ENCODE measurements at places on chromosomes 11 and 22.

DNA sequence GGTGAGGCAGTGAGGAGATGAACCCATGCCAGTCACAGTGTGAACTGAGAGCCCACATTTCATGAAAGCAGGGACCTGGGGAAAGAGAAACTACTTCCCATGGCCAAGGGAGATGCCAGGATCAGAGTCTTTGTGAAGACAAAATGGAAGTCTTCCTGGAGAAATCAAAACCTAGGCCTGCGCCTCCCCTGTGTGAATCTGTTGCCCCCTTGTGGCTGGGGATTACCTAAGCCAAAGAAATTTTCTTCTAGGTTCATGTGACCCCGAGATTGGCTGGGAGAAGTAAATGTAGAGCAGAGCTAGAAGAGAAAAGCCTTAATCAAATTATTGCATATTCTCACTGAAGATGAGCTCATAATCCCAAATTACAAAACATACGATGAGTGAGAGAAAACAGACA, 1075.3 kb downstream of the TBC1D22A start:
- DNase-seq: no peak

DNA sequence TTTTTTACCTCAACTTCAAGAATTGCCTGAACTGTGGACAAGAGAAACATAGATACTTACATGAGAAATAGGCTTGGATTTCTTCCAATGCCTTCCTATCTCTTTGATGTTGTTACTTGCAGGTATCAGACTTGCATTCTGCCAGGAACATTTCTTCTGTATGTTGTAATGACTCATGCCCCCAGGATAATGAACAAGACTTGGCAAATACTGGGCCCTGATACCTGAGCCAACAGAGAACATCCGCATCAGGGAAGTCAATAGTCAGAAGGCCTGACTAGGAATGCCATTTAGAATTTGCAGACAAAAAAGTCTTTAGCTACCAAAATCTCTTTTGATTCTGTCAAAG, 273.7 kb upstream of the KIRREL3 start:
- no peak for DNase-seq

DNA sequence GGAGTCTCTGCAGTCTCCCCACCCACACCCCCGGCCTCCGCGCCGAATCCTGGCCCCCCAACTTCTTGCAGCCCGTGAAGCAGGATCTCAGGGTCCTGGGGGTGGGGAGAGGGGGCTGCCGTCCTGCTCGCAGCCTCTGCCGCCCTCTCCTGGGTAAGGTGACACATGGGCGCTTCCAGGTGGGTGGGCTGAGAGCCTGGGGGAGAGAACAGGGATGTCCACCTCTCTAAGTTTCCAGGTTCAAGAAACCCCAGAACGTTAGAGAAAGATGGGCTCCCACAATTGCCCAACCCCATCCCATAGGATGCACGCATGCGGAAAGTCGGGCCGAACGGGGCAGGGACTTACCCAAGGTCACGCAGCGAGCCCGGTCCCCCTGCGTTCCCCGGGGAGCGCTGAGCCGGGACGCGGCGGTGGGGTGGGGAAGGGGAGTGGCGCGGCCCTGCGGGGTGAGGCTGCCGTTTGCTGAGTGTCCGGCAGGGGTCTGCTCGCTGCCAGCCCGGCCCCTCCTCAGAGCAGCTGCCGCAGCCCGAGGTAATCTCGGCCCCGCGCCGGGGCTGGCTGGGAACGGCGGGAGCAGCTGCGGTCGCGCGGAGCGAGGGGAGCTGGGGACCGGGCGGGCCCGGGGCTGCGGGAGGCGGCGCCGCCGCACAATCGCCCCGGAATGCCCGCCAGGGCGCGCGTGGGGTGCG, 705 bp upstream of the CAPN1 start:
- peak; percentile 83 for DNase-seq

DNA sequence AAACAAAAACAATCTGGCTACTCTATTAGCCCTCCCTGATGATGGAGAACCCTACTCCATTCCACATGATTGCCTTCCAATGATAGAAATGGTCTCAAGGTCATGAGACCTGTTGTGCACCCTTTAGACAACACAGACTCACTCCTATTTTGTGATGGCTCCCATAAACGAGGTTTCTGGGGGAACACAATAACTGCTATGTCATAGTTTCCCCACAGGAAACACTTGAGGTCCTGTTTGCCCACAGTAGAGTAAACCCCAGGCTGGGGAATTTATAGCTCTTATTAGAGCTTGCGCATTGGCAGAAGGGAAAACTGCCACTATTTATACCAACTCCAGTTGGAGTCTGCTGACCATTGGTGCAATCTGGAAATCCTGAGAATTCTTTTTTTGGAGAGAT, 28.7 kb downstream of the MIF start:
- DNase-seq: no peak

DNA sequence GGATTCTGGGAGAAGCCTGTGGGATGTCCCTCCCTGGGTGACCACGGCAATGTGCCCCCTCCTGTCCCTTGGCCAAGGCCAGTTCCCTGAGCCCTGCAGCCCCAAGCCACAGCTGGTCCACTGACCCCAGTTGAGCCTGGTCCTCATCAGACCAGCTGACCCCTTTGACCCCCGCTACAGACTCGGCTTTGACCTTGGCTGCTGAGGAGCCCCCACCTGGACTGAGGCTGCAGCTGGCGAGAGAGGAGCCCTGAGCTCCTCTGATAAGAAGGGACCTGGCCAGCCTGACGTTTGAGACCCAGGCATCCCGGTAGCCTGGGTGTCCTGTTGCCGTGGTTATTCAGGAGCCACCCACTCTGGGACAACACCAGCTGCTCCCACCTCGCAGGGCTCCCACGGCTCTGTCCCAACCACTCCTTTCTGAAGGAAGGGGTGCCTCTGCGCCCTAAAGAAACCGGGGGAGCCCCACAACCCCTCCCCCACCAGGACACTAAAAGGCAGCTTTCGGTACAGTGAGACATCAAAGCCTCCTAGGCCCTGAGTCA, 3.0 kb downstream of the ASCL2 start:
- no peak for DNase-seq

DNA sequence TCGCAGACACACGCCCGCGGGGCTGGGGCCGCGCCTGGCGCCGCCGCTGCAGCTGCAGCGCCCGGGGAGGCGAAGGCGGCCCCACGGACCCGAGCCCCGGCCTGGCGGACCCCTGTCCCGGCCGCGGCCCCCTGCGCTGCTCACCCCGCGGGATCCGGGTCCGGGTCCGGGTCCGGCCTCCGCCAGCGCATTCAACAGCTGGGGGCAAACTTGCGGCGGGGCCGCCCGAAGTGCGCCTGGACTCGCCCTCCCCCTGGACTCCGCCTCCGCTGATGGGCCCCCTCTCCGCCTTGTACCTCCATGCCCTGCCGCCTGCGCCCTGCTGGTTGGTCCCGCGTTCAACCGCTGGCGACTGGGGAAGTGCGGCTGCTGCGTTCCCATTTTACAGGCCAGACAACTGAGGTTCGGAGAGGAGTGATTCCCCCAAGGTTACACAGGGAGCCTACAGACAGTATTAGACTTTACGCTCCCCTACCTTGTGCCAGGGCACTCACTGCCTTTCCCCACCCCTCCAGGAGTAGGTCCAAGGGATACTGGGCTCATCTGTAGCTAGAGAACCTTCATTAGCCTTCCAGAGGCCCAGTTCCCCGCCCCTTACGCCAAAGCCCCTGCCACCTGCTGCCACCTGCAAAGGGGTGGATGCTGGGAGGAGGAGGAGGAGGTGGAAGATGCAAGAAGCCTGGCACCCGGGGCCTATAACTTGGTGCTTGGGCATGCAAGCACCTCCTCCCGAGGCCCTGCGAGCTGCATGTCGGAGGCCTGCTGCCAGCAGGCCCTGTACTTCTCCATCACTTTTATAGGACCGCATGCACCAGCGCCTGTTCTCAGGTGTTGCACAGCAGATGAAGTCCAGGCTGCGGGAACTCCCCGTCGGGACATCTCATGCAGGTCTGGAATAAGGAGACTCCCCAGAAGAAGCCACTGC, 694 bp upstream of the ELFN2 start:
- no peak for DNase-seq

- peak; percentile 47 for DNase-seq
Measured at GRCh38 chr22:41576877-41577276, 12.8 kb downstream of the PMM1 start.

DNA sequence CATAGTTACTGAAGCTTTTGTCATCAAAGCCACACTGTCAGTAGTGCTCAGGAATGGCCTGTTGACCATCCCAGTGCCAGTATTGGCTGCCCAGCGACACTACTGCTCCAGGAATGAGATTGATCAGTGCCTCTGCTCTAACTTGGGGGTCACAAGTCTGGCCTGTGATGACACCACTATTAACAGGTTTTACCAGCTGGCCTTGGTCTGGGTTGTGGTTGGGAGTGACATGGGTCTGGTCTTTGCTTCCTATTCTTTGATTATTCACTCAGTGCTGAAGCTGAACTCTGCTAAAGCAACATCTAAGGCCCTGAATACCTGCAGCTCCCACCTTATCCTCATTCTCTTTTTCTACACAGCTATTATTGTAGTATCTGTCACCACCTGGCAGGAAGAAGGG, 21.5 kb downstream of the OR56B4 start:
- no peak for DNase-seq

- DNase-seq: no peak
Measured at GRCh38 chr11:94120946-94121345, 7.7 kb upstream of the PANX1 start.

- no peak for DNase-seq
Measured at GRCh38 chr11:91686281-91686680, 538.3 kb upstream of the FAT3 start.

GRCh38 chr22:19057539-19057938, 64.7 kb downstream of the DGCR2 start:
- no peak for DNase-seq

- no peak for DNase-seq
Measured at GRCh38 chr11:114705280-114706024, 27.1 kb downstream of the NXPE2 start.
